GM13976 (cell line): ENCODE measurements at places on chromosomes 1 and 21.

- DNase-seq = no peak
Observed at GRCh38 chr1:192812420-192813209, 3.8 kb downstream of the RGS2 start.

GRCh38 chr21:39127506-39127905 lies 55.7 kb downstream of the PSMG1 start:
- no peak for DNase-seq

- DNase-seq = no peak
Observed at GRCh38 chr1:246428542-246429308, 78.4 kb downstream of the SMYD3 start.

DNA sequence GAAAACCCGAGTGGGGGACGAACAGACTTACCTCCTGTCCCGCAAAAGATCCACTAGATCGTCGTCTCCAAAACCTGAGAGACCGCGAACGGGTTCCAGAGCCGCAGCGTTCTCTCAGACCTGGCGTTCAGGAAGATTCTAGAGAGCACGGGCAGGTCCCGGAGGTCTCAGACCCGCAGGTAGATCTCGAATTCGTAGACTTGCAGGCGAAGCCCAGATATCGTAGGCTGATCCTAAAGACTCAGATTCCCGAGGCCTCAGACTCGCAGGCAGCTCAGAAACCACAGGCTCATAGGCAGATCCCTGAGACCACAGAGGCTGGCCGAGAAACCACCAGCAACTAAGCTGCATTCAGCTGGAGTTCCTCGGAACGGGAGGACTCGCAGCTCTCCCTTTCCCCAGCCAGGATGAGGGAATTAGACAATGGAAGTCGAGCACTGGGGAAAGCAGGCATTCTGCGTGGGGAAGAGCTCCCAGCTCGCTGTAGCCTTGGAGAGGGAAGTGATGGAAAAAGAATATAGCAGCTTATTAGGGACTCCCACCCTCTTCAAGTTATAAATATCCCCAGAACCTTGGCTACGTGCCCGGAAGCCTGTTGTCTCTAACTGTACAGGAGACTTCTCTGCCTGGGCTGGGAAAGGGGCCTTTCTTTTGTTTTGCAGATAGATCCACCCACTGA lies at the start of gene ZNF436:
Gene ZNF436, minus strand, starts transcription at position 502 of the 679 bp plus-strand sequence. CDS start 1,831 bp downstream, outside the sequence.
- DNase-seq = peak; percentile 52

GRCh38 chr1:108712606-108713150 lies at the start of gene FNDC7:
TSS of gene FNDC7 (plus strand) at chr1:108712908. CDS start at chr1:108712934, 26 bp downstream.
- DNase-seq = no peak
